ENCODE measurements at places on chromosomes 11 and 22.
A peak's percentile ranks its signal among the peaks of the same experiment; 100 is the strongest.

DNA sequence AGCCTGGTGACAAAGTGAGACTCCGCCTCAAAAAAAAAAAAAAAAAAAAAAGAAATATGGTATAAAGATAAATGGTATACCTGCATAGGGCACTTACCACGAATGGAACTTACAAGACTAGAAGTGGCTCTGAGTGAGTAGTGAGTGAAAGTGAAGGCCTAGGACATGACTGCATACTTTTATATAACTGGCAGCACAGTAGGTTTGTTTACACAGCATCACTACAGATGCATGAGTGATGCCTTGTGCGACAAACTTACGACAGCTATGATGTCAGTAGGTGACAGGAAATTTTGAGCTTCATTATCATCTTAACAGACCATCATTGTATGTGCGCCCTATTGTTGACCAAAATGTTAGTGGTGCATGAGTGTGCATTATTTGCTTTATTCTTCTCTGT lies 17.7 kb downstream of the XRCC6 start:
- no peak for DNase-seq

DNA sequence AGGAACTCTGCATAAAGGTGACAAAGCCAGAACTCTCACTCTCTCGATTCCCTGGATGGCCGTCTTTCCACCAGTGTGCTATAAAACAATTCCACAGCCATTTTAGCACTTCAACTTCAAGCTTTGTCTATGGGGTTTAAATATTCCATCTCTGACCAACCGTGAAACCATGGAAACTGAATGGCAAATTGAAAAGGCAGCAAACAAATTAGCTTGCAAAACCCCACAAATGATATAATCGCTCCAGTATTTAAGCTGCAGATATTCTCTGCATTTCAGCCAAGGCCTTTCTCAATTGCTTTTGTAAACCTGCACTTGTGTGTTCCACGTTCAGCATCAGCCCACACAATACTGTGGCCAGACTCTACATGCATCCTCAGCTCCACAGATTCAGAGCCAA lies 131.7 kb upstream of the ISX start:
- no peak for DNase-seq

- DNase-seq, result no peak
Observed at GRCh38 chr11:862696-863022, 20.0 kb downstream of the TSPAN4 start.

DNA sequence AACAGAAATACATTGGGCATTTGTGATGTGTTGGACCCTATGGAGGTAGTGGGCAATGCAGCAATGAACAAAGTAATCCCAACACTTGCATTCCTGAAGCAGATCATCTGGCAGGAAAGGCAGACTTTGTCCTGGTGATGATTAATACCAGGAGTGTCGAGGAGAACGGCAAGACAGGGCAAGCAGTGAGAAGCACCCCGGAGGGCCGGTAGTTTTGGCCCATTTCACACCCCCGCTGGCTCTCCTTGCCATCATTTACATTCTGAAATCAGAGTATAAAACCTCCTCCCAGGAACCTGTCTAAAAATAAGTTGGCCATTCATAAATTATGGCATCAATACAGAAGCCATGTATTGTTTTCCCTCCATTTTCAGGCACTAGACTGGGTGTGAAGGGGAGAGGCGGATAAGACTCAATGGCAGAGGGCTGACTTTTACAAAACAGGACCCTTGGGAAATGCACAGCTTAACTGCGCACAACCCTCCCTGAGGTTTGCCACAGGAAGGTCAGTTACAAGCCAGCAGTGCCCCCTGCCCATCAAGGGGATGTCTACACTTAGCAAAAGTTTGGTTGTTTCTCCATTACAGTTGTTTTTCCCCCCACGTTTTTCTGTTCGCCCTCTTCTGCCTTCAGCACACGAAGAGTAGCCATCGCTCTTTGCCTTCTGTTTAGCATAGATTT lies 55.6 kb downstream of the OPCML start:
- no peak for DNase-seq

DNA sequence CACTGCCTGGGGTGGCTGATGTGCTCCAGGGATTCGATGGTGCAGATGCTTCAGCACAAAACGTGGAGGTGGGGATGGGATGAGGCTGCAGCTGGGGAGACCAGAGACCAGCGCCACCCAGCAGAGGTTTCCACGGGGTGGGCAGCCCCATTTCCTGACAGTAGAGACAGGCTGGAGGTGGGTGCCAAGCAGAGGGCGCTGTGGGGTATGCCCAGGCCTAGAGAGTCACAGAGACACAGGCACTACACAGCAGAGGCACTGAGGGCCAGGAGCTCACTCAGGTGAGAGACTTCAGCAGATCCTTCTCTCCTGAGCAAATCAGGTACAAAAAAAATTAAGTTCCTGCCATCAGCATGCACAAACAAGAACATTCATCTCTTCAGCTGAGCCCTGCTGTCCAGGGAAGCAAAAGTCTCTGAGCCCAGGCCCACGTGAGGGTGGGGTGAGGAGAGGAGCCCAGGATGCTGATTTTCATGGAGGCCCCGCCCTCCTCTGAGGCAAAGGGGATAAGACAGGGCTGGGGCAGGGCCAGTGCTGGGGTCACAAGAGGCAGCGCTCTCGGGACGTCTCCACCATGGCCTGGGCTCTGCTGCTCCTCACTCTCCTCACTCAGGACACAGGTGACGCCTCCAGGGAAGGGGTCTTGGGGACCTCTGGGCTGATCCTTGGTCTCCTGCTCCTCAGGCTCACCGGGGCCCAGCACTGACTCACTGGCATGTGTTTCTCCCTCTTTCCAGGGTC lies 53.1 kb downstream of the GGTLC2 start:
- DNase-seq, result no peak

GRCh38 chr11:113947994-113948393 lies 26.9 kb upstream of the HTR3A start:
- DNase-seq, result no peak

- DNase-seq, result no peak
Observed at GRCh38 chr11:76787911-76788596, 4.9 kb downstream of the TSKU start.

GRCh38 chr11:47518212-47518964 lies 34.5 kb downstream of the CELF1 start:
- no peak for DNase-seq

GRCh38 chr22:40635940-40636379 lies 559 bp downstream of the MRTFA start:
- no peak for DNase-seq

DNA sequence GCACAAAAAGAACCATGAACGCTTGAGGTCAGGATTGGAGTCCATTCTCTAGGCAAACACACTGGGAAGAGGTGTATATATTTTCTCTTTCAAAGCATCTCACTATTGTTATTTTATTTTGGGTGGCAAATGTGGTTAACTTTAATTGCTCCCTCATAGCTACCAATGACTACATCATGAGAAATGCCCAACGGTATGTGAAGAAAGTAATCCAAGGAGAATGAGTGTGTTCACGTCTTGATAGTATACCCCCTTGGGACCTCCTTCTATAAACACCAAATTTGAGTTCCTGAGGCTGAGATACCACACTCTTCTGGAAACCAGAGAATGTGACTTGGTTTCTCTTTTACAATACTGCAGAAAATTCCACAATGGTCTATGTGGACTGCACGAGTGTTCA lies 15.8 kb downstream of the OR8D1 start:
- DNase-seq, result peak; percentile 50

DNA sequence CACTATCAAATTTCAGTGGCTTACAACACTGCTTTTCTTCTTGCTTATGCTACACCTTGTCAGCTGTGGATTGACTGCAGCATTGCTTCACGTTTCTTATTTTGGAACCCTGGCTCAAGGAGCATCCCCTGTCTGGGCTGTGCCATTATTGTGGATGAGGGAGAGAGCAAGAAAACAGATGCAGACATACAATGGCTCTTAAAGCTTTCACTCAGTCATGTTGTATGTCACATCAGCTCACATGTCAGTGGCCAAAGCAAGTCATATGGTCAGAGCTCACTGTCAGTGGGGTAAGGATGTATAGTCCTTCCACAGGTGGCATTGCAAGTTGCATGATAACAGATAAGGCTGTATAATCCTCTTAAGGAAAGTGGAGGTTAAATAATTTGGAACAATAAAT lies 10.0 kb downstream of the ARHGEF12 start:
- DNase-seq, result no peak

- DNase-seq, result no peak
Observed at GRCh38 chr22:44582016-44582415, 84.0 kb upstream of the RTL6 start.

DNA sequence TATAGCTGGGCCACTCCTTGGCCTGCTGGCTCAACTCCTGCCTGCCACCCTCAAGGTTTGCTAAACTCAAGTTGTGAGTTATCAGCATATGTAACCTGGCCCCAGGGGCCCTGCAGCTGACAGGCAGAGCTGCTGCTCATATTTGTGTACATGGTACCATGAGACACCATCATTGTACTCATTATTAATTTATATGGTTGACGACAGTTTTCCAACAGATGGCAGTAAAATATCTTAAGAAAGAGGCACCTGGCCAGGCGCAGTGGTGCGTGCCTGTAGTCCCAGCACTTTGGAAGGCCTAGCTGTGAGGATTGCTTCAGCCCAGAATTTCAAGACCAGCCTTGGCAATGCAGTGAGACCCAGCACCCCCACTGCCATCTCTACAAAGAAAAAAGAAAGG lies 11.4 kb upstream of the DENND5A start:
- no peak for DNase-seq
